Prostate gland (tissue), 2 donors: ENCODE measurements at places on chromosomes 5 and 9. TPM values are rescaled to one million over a fixed set of nuclear protein-coding genes. Genes with fewer than 3 reads are reported as not detected.

GRCh38 chr5:112064956-112065355, 308.0 kb upstream of the NREP start:
- H3K4me3 ChIP-seq = no peak overlapping the region
- no peak overlapping the region for H3K27ac ChIP-seq
- no peaks in the 10 kb centered on the region for H3K27me3 ChIP-seq
- H3K4me1 ChIP-seq = no peaks in the 10 kb centered on the region
- H3K36me3 ChIP-seq = no peaks in the 10 kb centered on the region

DNA sequence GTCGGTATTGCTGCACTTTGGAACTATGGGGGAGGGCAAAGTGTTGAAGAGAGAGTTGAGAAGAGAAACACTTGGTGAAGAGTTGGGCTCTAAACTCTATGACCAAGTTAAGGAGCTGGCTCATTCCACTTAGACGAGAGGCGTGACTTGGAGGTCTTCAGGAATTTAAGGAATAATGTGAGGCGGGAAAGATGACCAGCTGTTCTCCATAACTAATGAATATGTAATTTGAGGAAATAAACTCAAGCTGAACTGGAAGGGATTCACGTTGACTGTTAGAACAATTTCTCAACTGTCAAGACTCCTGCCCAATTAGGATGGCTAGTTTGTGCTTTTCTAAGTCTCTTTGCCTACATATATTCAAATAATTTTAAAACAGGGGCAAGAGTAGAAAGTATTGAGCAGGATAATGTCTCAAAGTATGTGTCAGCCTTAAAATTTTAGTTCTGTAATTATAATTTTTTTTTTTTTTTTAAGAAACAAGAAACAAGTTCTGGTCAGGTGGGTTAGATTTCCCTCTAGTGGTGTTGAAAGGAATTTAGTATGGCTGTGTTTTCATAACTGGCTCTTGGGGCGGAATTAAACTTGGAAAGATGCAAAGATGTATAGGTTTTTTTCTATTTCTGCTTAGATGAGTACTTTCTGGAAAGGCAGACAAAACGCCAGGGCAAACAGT, 33.4 kb downstream of the TMEM252 start:
- no peak overlapping the region for H3K4me3 ChIP-seq
- H3K27me3 ChIP-seq = no peaks in the 10 kb centered on the region
- peak overlapping the region; percentile 56 for H3K27ac ChIP-seq
- no peaks in the 10 kb centered on the region for H3K36me3 ChIP-seq

- H3K4me3 ChIP-seq = no peak overlapping the region
- no peak for DNase-seq
- H3K4me1 ChIP-seq = no peaks in the 10 kb centered on the region
- H3K27me3 ChIP-seq = no peaks in the 10 kb centered on the region
- H3K36me3 ChIP-seq = no peaks in the 10 kb centered on the region
- H3K27ac ChIP-seq = no peak overlapping the region
These were observed 15.4 kb downstream of the SLC25A46 start for GRCh38 chr5:110754181-110754580.

- DNase-seq = peak; percentile 46
- peaks cover 16% of the 10 kb centered on the region for H3K4me1 ChIP-seq
- H3K4me3 ChIP-seq = peak overlapping the region; percentile 78
- H3K27ac ChIP-seq = peak overlapping the region; percentile 94
- peaks cover 12% of the 10 kb centered on the region for H3K36me3 ChIP-seq
These were observed 747 bp downstream of the LRSAM1 start for GRCh38 chr9:127451858-127452656.

DNA sequence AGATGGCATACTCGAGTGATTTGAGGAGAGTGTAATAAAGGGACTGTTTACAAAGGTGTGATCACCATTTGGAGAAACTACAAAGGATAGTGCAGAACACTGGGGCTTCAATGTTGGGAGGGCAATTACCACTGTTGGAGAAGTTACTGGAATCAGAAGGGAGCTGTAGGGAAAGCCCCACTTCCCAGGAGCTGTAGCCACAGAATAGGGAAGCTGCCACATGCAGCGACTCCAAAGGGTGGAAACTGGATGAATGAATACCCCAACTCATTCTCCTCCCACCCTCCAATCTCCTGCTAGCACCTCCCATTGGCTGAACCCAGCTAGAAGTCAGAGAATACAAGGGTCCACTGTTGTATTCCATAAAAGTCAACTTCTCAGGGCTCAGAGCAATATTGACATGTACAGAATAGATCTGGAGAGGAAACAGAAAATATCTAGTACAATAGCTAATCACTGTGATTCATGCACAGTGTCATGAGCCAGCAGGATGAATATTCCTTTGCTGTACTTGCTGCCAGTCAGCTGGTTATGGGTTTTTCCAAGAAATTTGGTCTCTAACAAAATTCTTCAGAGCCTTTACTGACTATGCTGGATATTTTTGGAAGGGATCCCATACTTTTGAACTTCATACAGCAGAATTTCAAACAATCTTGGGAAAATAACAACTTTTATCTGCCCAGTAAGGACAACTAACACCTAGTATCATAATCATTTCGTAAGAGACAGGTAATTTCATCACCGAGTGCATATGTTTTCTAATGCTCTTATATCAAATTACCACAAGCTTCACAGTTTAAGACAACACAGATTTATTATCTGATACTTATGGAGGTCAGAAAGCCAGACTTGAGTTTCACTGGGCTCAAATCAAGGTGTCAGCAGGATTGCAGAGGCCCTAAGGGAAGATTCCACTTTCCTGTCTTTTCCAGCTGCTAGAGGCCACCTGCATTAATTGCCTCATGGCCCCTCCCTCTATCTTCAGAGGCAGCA, 39.6 kb downstream of the PDCD1LG2 start:
- H3K27ac ChIP-seq = no peak overlapping the region
- DNase-seq = no peak
- H3K4me3 ChIP-seq = no peak overlapping the region
- no peaks in the 10 kb centered on the region for H3K36me3 ChIP-seq
- H3K4me1 ChIP-seq = no peaks in the 10 kb centered on the region

ASPN gene
- total RNA-seq = 1.8 TPM

DNA sequence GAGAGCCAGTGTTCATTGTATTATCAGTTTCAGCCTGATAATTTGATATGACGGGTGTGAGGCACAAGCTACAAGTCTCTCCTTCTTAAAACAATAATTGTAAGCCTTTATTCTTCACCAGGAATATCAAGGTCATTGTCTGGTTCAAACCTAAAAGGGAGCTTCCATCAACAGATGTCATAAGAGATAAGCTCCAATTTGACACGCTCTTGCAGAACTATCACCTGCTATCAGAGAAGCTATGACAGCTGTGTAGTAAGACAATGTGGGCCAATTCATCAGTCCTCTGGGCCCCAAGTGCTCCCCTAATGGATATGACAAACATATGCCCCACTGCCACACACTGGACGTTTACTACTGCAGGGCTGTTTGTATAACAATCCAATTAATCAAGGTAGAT, 1010.2 kb upstream of the DMAC1 start:
- H3K36me3 ChIP-seq = no peaks in the 10 kb centered on the region
- H3K4me3 ChIP-seq = no peak overlapping the region
- H3K27ac ChIP-seq = no peak overlapping the region
- H3K27me3 ChIP-seq = no peaks in the 10 kb centered on the region
- no peak for DNase-seq
- no peaks in the 10 kb centered on the region for H3K4me1 ChIP-seq

DNA sequence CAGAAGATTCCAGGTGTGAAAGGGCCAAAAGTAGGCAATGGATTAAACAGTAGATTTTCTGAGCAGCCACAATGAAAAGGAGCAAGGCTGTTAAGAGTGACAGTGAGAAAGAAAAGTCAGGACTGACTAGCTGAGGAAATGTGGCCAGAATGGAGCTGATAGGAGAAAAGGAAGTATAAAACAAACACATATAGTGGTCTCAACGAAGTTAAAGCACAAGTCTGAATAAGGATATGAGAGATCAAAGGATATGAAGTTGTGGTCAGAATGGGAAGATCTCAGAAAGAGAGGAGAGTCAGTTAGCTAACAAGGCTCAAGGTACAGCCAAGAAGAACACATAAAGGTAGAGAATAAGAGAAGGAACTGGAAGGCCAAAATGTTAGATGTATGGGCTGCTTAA, 39.9 kb downstream of the FNIP1 start:
- H3K4me3 ChIP-seq = no peak overlapping the region
- no peaks in the 10 kb centered on the region for H3K27me3 ChIP-seq
- H3K4me1 ChIP-seq = peaks cover 3% of the 10 kb centered on the region
- no peak for DNase-seq
- H3K27ac ChIP-seq = no peak overlapping the region

DNA sequence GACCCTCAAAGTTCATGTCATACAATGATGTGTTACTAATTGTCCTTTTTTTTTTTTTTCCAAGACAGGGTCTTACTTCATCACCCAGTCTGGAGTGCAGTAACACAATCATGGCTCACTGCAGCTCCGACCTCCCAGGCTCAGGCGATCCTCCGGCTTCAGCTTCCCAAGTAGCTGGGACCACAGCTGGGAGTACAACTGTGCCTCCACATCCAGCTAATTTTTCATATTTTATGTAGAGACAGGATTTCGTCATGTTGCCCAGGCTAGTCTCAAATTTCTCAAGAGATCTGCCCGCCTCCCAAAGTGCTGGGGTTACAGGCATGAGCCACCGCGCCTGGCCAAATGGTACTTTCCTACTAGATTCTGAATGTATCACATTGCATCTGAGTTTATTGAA, 49.4 kb upstream of the EBF1 start:
- H3K4me1 ChIP-seq = no peaks in the 10 kb centered on the region
- no peaks in the 10 kb centered on the region for H3K27me3 ChIP-seq
- DNase-seq = no peak
- no peak overlapping the region for H3K27ac ChIP-seq
- no peaks in the 10 kb centered on the region for H3K36me3 ChIP-seq

KIAA0825 gene
- total RNA-seq = 4.1 TPM

- no peaks in the 10 kb centered on the region for H3K27me3 ChIP-seq
- peaks cover 6% of the 10 kb centered on the region for H3K4me1 ChIP-seq
- peak overlapping the region; percentile 99 for H3K27ac ChIP-seq
- H3K4me3 ChIP-seq = peak overlapping the region; percentile 86
These were observed 535 bp upstream of the NFIB start for GRCh38 chr9:14314424-14314928.

SAPCD2 gene
- 7.2 TPM for total RNA-seq

DNA sequence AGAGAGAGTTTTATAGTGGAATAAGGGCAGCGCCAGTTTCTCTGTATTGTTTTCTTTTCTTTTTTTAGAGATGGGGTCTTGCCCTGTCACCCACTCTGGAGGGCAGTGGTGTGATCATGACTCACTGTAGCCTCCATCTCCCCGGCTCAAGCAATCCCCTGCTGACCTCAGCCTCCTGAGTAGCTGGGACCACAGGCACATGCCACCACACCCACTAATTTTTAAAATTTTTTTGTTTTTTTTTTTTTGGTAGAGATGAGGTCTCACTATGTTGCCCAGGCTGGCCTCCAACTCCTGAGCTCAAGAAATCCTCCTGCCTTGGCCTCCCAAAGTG, 119.0 kb downstream of the PIK3R1 start:
- no peaks in the 10 kb centered on the region for H3K27me3 ChIP-seq
- no peak overlapping the region for H3K4me3 ChIP-seq
- no peaks in the 10 kb centered on the region for H3K4me1 ChIP-seq
- no peak overlapping the region for H3K27ac ChIP-seq
- H3K36me3 ChIP-seq = no peaks in the 10 kb centered on the region

- no peak overlapping the region for H3K4me3 ChIP-seq
- no peaks in the 10 kb centered on the region for H3K36me3 ChIP-seq
- no peak for DNase-seq
- no peak overlapping the region for H3K27ac ChIP-seq
- H3K4me1 ChIP-seq = no peaks in the 10 kb centered on the region
These were observed 419.3 kb upstream of the MEF2C start for GRCh38 chr5:89302102-89302891.

NDUFS4 gene
- total RNA-seq = 87.3 TPM

GRCh38 chr9:121924700-121925099, 168.4 kb downstream of the TTLL11 start:
- H3K4me3 ChIP-seq = no peak overlapping the region
- no peaks in the 10 kb centered on the region for H3K36me3 ChIP-seq
- no peaks in the 10 kb centered on the region for H3K27me3 ChIP-seq
- H3K4me1 ChIP-seq = no peaks in the 10 kb centered on the region

GRCh38 chr9:115765060-115765459, 388.5 kb upstream of the PAPPA start:
- no peaks in the 10 kb centered on the region for H3K36me3 ChIP-seq
- no peaks in the 10 kb centered on the region for H3K4me1 ChIP-seq
- no peak overlapping the region for H3K27ac ChIP-seq
- DNase-seq = no peak

CCNH gene
- total RNA-seq = 87.6 TPM

PTRH1 gene
- 25.4 TPM for total RNA-seq

PAPPA gene
- 0.27 TPM for total RNA-seq

FBLL1 gene
- 4.0 TPM for total RNA-seq

DNA sequence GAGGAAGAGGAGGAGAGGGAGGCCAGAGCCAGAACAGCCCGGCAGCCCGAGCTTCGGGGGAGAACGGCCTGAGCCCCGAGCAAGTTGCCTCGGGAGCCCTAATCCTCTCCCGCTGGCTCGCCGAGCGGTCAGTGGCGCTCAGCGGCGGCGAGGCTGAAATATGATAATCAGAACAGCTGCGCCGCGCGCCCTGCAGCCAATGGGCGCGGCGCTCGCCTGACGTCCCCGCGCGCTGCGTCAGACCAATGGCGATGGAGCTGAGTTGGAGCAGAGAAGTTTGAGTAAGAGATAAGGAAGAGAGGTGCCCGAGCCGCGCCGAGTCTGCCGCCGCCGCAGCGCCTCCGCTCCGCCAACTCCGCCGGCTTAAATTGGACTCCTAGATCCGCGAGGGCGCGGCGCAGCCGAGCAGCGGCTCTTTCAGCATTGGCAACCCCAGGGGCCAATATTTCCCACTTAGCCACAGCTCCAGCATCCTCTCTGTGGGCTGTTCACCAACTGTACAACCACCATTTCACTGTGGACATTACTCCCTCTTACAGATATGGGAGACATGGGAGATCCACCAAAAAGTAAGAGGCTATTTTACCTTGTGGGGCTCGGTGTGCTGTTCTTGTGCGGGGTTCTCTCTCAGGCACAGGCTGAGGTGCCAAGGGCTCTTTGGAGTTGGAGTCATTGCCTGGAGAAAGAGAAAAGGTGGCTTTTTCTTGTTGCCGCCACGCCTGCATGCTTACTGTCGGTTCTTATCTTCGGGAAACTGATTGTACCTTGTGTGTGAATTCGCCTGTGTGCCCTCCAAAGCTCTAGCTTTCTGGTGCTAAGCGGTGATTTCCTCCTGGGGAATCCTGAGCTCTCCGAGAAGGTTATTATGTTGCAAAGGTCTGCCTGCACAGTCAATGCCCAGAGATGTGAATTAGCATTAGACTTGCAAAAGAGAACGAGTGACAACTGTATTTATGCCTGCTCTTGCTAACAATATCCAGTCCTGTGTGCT, at the start of gene ISL1:
Gene ISL1, plus strand, starts transcription at position 318 of the 991 bp plus-strand sequence. Its CDS starts 224 bp downstream, at position 542.
- peak within 1 kb of the TSS; percentile 83 for H3K27ac ChIP-seq
- H3K4me3 ChIP-seq = peak within 1 kb of the TSS; percentile 51
- no peaks in the 10 kb centered on the region for H3K36me3 ChIP-seq
- H3K4me1 ChIP-seq = no peaks in the 10 kb centered on the region
- peak; percentile 29 for DNase-seq
